Stimulated activated CD4-positive, alpha-beta T cell treated with anti-CD3 and anti-CD28 coated beads, Interleukin-4, amount 100 ng/mL, for 1 hour (primary cell): ENCODE measurements at places on chromosomes 3 and 15.

DNA sequence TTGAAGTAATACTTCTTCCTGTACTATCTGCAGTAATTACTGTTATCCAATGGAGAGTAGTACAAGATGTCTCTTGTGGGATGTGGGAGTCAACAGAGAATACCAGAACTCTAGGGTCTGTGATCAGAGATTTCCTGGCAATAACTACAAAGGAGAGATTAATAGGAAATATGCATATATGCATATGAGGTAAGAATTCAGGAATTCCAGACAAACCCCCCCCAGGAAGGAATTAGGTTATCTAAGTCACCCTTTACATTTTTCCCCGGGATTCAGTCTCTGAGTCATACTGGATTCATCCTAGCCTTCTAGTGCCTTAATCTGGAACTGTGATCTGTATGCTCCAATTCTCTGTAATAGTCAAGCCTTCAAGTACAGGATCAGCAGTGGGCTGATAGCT lies 49.4 kb downstream of the GTF2E1 start:
- DNase-seq = no peak

GRCh38 chr3:194582196-194582905 lies 50.9 kb downstream of the TMEM44 start:
- no peak for DNase-seq

GRCh38 chr15:99322643-99323405 lies 71.5 kb downstream of the LRRC28 start:
- DNase-seq = no peak

- DNase-seq = peak; percentile 18
These were observed 124.6 kb downstream of the AKAP13 start for GRCh38 chr15:85504749-85505676.

DNA sequence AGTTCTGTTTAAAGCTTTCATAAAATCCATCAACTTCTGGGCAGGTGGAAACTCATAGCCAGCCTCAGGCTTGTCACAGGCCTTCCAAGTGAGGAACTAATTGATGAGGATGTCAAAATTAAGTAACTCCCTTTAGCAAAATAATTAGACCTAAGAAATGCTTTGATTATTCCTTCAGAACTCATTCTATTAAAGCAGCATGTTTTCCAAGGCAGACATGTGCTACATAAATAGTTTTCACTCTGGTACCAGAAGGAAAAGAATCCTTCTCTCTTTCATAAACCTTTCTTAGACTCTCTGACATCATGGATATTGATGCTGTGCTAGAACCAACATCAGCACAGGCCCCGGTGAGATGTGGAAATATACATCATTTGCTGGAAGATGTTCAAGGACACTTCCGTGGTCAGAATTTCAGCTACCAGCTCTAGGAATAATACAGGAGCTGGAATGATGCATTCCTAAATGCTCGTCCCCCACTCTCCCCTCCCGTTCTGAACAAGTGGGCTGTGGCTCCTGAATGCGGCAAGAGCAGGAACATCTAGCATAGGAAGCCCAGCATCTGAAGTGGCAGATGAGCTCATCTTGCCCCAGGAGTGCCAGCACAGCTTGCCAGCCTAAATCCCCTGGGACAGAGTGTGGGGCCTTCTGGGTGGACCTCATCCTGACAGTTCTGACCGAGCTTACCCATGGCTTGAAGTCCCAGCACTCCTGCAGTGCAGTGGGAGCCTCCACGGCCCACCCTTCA lies 82.4 kb downstream of the WWTR1 start:
- no peak for DNase-seq

DNA sequence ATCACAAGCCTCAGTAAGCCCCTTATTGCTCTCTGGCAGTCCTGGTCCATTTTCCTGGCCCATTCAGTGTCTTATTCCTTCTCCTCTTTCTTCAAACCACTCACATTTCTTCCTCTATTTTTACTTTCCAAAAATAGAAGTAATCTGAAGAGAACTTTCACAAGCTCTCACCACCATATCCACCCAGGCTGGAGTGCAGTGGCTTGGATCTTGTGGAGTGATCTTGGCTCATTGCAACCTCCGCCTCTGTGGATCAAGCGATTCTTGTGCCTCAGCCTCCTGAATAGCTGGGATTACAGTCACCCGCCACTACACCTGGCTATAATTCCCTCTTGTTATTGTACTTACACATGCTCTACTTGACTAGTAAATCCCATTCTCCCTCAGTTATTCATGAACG lies 16.8 kb downstream of the ARMC8 start:
- DNase-seq = no peak

GRCh38 chr15:90959894-90960293 lies 5.2 kb downstream of the RCCD1 start:
- no peak for DNase-seq

DNA sequence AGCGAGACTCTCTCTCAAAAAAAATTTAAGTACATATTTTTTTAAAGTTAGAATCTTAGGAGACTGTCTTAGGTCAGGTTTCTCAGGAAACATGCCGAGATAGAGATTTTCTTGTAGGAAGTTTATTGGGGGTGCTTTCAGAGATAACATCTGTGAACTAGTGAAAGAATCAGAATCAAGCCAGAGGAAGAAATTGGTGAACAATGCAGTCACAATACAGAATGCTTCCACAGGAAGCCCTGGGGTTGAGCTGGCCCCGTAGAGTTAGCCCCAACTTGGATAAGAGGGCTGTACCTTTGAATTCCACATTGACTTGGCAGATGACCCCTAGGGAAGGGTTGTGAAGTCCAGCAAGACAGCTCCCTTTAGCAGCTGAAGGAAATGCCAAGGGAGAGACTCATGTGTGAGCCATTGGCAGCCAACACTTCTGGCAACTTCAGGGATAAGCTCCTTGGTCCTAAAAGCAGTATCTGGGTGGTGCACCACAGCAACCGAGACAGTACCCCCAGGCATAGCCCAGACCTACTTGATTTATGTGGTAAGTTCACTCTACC lies 7.1 kb upstream of the PLCB2 start:
- DNase-seq = no peak

DNA sequence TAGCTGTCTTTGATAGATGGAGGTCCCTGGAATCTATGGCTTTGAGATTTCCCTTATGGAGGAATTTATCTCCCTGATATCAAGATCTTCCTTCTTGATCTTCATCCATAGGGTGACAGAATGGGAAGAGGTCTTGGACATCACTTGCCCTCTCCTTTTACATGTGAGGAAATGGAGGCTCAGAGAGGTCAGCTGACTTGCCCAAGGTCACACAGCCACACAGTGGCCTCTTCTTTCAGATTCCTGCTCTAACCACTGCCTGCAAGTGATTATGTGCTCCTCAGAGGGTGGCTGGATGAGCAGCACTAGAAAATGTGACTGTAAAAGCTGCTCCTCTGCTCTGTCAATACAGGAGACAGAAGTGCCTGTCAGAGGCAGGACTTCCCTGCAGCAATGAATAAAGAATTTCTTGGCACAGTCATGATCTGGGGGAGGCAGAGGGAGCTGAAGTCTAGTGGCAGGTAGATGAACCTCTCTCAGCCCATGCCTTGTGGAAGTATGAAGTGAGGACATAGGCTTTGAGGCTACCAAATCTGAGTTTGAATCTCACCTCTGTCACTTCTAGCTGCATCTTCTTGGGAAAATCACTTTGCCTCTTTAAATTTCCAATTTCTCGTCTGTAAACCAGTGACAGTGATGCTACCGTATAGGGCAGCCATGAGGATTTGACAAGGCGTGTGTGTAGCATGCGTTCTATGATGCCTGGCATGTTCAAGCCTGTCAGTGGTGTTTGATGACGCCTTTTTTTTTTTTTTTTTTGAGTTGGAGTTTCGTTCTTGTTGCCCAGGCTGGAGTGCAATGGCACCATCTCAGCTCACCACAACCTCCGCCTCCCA lies 12.0 kb downstream of the SSUH2 start:
- no peak for DNase-seq

DNA sequence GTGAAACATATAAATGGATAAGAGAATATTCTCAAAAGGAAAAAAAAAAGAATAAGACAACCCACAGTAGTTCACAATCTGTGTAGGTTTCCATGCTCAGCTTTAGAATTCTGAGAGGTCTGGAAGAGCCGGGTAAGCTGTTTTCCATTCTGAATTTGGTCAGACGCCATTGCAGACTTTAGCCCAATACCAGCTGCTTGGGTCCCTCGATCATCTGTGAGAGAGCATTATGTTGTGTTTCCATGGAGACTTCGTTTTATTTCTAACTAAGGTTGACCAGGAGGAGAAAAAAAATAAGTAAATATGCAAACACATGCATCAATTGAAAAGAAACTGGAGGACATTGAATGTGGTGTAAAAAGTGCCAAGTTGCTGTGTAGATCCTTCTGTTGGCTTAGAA lies 25.5 kb downstream of the KCNAB1 start:
- DNase-seq = no peak
